Adrenal gland (tissue), 19 donors: ENCODE measurements at places on chromosomes 2 and 18. TPM values are rescaled to one million over a fixed set of nuclear protein-coding genes. Genes with fewer than 3 reads are reported as not detected.

DNA sequence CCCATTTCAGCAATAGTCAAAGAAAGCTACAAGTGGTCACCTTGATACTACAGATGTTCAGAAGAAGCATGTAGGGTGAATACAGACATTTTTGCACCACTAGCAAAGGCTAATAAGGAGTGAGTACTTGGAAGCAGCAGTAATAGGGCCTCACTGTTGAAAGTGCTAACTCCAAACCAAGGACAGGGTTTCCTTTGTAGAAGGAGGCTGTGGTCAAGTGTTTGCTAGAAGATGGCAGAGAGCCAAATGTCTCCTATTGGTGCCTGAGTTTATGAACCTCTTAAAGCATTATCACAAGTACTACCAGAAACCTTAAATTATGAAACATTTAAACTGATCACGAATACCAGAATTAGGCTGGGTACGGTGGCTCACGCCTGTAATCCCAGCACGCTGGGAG lies 308.1 kb downstream of the ZEB2 start:
- no peaks in the 10 kb centered on the region for H3K27me3 ChIP-seq
- no peak overlapping the region for H3K27ac ChIP-seq
- no peak for DNase-seq
- no peak overlapping the region for H3K4me3 ChIP-seq
- H3K36me3 ChIP-seq = no peaks in the 10 kb centered on the region

- peaks cover 29% of the 10 kb centered on the region for H3K4me1 ChIP-seq
- H3K27ac ChIP-seq = peak overlapping the region; percentile 89
- peak; percentile 53 for DNase-seq
- no peaks in the 10 kb centered on the region for H3K27me3 ChIP-seq
- H3K36me3 ChIP-seq = no peaks in the 10 kb centered on the region
These were observed 2.1 kb downstream of the ST8SIA5 start for GRCh38 chr18:46754661-46755292.

GRCh38 chr2:207150284-207150683 lies 15.5 kb downstream of the KLF7 start:
- no peaks in the 10 kb centered on the region for H3K36me3 ChIP-seq
- no peak for DNase-seq
- peaks cover 75% of the 10 kb centered on the region for H3K4me1 ChIP-seq
- H3K27me3 ChIP-seq = no peaks in the 10 kb centered on the region
- no peak overlapping the region for H3K27ac ChIP-seq

DNA sequence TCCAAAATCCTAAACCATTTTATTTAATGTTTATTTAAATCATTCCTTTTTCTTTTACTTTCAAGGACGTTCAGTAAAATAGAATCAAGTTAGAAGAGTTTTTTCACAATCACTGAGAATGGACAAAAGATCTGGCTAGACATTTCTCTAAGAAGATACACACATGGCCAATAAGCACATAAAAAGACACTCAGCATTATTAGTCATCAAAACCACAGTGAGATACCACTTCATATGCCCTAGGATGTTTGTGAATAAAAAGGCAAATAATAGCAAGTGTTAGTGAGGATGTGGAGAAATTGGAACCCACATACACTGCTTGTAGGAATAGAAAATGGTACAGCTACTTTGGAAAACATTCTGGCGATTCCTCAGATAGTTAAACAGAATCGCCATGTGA lies 76.1 kb downstream of the RHBDD1 start:
- no peaks in the 10 kb centered on the region for H3K36me3 ChIP-seq
- no peak overlapping the region for H3K27ac ChIP-seq
- H3K4me1 ChIP-seq = no peaks in the 10 kb centered on the region
- H3K4me3 ChIP-seq = no peak overlapping the region
- no peak for DNase-seq

The COL3A1 gene
- 190 TPM for total RNA-seq

DNA sequence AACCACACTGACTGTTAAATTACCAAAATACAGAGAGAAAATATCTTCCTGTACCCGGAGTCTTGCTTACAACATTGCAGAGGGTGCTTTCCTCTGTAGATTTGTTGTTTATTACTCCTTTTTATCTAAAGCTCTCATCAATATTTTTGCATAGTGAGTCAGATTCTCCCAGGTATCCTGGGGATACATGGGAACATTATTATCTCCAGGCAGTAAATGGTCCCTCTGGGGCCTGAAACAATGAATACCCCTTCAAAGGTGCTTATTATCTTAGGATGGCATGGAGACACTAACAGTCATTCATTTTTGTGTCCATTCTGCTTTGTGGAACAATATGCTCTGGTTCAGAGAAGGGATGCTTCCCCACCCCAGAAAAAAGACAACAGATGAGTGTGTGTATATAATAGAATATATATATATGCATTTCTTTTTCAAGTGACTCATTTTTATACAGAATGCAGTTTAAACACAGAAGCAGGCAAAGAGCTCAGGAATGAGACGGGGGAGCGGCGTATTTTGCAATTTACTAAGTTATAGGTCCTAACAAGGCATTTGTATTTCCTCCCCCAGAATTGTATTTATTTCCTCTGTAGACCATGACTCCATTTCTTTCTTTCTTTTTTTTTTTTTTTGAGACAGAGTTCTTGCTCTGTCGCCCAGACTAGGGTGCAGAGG lies 424.8 kb upstream of the ZEB2 start:
- H3K27ac ChIP-seq = no peak overlapping the region
- no peaks in the 10 kb centered on the region for H3K36me3 ChIP-seq
- H3K4me1 ChIP-seq = peaks cover 24% of the 10 kb centered on the region
- H3K27me3 ChIP-seq = no peaks in the 10 kb centered on the region

- peaks cover 4% of the 10 kb centered on the region for H3K4me1 ChIP-seq
- H3K36me3 ChIP-seq = peaks cover 34% of the 10 kb centered on the region
These were observed 43.4 kb downstream of the FEZ2 start for GRCh38 chr2:36554531-36554930.

The XRCC5 gene
- 147 TPM for total RNA-seq

DNA sequence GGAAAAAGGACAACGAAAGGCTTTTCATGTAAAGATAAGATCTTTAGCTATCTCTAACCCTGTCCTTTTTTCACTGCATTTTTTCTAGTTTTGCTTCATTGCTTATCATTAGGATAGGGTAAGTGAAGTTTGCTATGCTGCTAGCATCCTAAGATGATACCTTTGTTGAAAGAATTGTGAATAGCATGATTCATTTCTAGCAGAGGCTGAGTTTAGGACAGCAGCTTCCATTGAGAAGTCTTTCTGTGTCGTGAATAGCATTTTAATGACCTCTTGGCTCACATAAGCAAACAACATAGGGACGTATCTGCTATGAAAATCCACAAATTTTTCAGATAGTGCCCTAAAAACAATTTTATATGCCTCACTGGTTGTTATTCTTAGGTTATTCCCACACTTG lies 36.4 kb upstream of the GAREM2 start:
- no peak for DNase-seq
- H3K4me3 ChIP-seq = no peak overlapping the region
- no peak overlapping the region for H3K27ac ChIP-seq
- peaks cover 21% of the 10 kb centered on the region for H3K4me1 ChIP-seq
- H3K27me3 ChIP-seq = no peaks in the 10 kb centered on the region
- H3K36me3 ChIP-seq = no peaks in the 10 kb centered on the region

The SERPINB13 gene
- not detected for total RNA-seq

DNA sequence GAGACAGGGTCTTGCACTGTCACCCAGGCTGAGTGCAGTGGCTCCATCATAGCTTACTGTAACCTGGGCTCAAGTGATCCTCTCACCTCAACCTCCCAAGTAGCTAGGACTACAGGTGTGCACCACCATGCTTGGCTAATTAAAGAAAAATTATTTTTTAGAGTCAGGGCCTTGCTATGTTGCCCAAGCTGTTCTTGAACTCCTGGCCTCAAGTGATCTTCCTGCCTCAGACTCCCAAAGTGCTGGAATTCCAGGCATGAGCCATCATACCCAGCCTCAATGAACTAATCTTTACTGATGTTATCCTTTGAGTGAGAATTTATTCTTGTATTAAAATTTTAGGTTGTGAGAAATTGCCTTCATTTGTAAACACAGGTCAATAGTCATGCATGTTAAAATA lies 27.0 kb upstream of the CD28 start:
- no peak overlapping the region for H3K27ac ChIP-seq
- peaks cover 36% of the 10 kb centered on the region for H3K4me1 ChIP-seq
- H3K27me3 ChIP-seq = no peaks in the 10 kb centered on the region
- no peaks in the 10 kb centered on the region for H3K36me3 ChIP-seq
- DNase-seq = no peak

The PMAIP1 gene
- 0.58 TPM for total RNA-seq

DNA sequence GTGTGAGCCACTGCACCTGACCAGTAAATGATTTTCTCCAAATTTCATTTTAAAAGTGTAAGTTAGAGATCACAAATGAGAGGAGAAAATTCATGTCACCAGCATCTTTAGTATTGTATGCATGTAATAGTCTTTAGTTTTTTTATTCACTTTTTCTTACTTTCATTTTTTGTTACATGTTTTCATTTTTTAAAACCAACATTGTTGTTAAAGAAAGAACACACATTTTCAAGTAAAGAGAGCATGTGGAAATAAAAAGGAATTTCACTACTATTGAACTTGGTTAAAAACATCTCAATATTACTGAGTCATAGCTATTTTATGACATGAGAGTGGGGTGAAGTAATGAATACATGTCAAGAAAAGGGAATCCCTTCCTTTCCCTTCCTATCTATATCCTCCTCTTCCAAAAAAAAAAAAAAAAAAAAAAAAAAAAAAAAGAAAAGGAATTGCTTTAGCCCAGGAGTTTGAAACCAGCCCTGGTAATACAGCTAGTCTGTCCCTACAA lies 29.1 kb upstream of the PMAIP1 start:
- H3K36me3 ChIP-seq = no peaks in the 10 kb centered on the region
- H3K27ac ChIP-seq = no peak overlapping the region
- H3K4me1 ChIP-seq = no peaks in the 10 kb centered on the region
- DNase-seq = no peak

DNA sequence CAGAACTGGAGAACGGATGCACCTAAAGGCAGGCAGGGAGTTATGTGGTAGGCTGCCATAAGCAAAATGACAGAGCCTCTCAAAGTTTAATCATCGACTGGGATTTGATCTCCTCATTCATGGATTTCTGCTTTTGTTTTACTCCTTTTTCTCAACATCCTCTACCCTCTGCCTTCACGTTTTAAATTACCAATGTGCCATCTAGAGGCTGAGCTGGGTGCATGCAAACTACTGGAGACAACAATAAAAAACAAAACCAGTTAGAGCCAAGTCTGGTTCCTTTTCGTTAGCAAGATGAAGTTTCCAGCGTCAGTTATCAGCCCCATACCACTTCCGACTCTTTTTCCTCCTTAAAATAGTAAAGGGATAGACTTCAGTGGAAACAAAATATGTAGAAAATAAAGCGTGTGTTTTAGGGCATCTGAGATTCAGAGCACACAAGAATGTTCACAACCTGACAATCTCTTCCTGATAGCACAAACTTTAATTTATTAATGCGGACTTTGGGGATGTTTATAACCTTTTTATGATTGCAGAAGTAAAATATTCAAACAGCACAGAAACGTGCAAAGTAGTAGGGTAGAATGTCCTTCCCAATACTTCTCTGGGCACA lies 117.0 kb downstream of the LAMA1 start:
- no peaks in the 10 kb centered on the region for H3K27me3 ChIP-seq
- no peaks in the 10 kb centered on the region for H3K4me1 ChIP-seq
- no peak overlapping the region for H3K27ac ChIP-seq
- DNase-seq = no peak
- no peaks in the 10 kb centered on the region for H3K36me3 ChIP-seq

The POMC gene
- total RNA-seq = 7.2 TPM

DNA sequence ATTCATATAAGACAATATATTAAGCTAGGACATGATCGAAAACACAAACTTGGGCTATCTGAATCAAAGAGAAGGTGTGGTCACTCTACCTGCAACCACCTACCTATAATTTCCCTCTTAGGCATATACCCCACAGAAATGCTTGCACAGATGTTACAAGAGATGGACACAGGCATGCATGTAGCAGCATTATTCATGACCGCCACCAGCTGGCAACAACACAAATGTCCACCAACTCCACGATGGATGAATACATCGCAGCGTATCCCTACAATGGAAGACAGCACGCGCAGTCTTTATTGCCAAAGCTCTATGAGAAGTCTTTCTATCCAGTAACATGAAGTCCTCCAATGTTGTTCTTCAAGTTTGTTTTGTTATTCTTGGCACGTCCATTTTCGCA lies 90.8 kb downstream of the ARL4C start:
- no peaks in the 10 kb centered on the region for H3K27me3 ChIP-seq
- no peak overlapping the region for H3K27ac ChIP-seq
- no peak overlapping the region for H3K4me3 ChIP-seq
- peaks cover 4% of the 10 kb centered on the region for H3K4me1 ChIP-seq

- H3K27ac ChIP-seq = no peak overlapping the region
- H3K27me3 ChIP-seq = no peaks in the 10 kb centered on the region
- H3K4me1 ChIP-seq = no peaks in the 10 kb centered on the region
- no peak for DNase-seq
- no peaks in the 10 kb centered on the region for H3K36me3 ChIP-seq
These were observed 48.0 kb downstream of the SERPINB8 start for GRCh38 chr18:64017870-64018269.

The GALNT14 gene
- total RNA-seq = 0.99 TPM

- H3K27ac ChIP-seq = no peak overlapping the region
- no peaks in the 10 kb centered on the region for H3K36me3 ChIP-seq
- no peak overlapping the region for H3K4me3 ChIP-seq
- peaks cover 12% of the 10 kb centered on the region for H3K4me1 ChIP-seq
- DNase-seq = peak; percentile 19
- H3K27me3 ChIP-seq = no peaks in the 10 kb centered on the region
These were observed 447.6 kb upstream of the ID2 start for GRCh38 chr2:8234253-8234652.

DNA sequence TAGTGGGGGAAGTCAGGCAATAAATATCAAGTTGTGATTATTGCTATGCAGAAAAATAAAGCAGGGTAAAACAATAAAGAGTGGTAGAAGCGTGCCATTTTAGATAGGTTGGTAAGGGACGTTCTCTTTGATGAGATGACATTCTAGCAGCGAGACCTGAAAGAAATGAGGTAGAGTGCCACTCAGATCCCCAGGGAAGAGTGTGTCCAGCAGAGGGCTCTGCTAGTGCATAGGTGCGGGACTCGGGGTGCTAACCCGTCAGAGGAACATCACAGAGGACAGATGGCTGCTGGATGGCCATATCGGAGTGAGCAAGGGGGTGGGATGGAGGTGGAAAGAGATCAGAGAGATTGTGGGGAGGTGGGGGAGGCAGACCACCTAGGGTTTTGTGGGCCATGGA lies 16.3 kb upstream of the GTF2A1L start:
- H3K4me3 ChIP-seq = no peak overlapping the region
- H3K27me3 ChIP-seq = no peaks in the 10 kb centered on the region
- no peaks in the 10 kb centered on the region for H3K36me3 ChIP-seq
- no peak overlapping the region for H3K27ac ChIP-seq
- H3K4me1 ChIP-seq = peaks cover 9% of the 10 kb centered on the region
- peak; percentile 10 for DNase-seq
